Erythroblast (primary cell): ENCODE measurements at places on chromosomes 7 and 10.

- no peak for DNase-seq
These were observed 29.5 kb downstream of the SLC26A4 start for GRCh38 chr7:107690084-107690483.

DNA sequence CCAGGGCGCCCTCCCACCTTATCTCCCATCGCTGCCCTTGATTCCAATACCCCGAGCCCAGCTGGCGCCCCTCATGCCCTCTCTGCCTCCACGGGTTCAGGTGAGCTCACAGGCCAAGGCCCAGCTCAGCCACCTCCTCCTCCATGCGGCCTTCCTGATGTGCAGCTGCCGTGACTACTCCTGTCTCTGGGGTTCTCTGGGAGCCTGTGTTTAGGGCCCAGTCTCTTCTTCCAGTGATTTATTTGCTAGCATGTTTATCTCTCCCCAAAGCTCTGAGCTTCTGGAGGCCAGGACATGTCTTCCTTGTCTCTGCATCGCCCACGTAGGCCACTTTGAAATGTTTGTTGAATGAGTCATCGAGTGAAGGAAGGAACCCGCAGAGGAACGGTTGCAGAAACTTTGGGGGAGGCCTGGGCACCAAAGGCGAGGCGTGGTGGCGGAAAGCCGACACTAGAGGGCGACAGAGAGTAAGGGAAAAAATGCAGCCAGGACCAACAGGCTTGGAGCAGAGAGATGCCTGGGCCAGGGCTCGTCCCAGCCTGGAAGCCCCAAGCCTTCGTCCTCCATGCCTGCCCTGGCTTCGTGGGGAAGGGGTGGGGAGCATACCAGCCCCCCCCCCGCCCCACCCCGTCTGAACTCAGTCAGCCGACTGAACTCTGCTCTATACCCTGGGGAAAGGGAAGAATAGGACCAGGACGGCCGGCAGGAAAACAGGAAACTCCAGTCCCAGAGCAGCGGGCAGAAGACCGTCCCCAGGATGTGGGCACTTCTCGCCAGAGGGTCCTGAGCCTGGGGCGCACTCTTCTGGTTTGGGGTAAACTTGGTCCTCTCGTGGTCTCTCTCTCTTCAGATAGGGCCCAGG, 10.9 kb upstream of the HSPB1 start:
- peak; percentile 67 for DNase-seq

GRCh38 chr7:77538281-77539212, 1.5 kb downstream of the PTPN12 start:
- peak; percentile 54 for DNase-seq

DNA sequence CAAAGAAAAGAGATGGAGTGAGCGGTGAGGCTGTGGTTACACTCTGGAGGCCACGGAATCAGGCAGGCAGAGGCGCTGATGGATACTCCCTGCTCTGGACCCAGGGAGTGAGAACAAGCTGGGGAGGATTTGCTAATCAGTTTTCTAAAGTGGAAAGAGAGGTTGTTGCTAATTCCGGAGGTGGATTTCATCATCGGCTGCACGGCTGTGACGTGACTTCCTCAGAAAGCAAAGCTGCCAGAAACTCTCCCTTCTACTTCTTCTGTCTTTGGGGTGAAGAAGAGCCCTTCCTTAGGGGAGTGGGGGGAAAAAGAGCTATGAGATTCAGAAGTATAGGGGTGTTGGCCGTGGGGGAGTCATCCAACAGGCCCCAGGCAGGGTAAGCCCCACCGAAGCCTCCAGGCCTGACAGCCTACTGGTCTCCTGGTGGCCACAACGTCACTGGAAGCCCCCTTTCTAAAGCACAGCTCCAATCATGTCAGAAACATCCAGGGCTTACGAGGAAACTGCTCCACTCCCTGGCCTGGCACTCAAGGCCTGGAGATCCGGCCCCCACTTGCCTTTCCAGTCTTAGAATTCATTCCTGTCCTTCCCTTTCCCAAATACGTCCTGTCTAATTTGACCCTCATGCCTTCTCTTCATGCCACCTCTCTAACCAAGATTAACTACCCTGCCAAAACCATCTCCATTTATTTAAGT, 114.5 kb downstream of the HIP1 start:
- peak; percentile 57 for DNase-seq

DNA sequence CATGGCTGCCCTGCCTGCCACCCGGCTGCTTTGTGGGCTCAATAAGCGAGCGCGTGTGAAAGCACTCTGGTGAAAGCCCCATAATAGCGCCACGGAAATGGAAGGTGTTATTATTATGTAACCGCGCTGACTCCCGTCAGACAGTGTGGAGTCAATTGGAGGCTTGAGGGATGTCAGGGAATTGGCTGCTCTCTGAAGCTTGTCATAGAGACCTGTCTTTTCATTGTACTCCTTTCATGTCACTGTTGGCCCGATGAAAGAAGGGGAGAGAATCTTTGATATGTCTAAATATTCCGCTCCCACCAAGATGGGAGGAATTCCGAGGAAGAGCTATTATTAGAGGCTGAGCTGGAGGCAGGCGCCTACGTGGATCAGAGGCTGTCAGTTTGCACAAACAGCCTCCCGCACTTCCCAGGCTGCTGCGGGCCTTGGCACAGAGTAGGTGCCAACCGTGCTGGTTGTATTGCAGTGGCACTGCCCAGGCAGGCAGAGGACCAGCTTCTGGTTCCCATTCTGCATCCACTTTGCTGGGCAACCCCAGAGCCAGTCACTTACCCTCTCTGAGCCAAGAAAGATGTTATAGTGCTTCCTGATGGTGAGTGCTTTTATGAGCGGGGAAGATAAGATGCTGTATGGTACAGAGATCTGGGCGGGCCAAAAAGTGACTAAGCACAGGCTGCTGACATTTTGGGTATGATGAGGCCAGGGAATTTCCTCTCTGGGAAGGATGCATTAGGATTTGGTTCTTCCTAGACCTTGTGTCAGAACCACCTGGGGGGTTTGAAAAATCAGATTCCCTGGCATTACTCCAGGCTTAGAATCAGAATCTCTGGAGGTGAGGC, 151.4 kb downstream of the RPS24 start:
- DNase-seq, result no peak

DNA sequence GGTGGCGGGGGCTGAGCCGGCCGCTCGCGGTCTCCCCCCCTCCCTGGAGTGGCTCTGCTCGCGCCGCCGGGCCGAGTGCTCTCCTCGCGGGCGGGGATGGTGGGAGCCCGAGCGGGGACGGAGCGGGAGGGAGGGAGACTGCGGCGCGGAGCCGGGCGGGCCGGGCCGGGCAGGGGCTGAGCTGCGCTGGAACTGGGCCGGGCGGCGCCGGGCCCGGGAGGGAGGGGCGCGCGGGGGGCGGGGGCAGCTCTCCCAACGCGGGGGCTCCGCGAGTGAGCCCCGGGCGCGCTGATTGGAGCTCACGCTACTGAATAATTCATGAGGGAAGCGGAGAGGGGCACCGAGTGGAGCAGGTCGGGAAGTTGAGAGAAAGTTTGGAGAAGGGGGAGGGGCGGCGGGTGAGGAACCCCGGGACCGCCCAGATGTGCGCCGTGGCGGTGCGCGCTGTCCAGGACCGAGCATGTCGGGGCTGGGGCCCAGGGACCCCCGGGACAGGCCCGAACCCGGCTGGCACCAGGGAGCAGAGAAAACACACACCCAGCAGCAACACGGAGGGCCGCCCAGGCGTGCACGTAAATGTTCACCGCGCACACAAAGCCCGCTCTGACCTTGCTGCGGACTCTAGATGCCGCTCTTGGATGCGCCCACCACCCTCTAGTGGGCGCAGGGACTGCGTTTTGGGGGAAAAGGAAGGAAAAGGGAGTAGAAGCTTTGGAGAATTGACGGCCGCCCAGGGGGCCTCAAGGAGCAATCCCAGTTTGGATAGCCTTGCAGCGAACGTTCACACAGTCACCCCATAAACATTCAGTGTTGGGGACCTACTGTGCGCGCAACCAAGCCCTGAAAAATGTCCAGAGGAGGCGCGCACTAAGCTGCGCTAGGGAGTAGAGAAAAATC, at the start of gene EPHB4:
EPHB4 (minus strand) TSS at position 194 of the 897 bp plus-strand sequence. CDS start 493 bp downstream, outside the sequence.
- peak; percentile 70 for DNase-seq
